ENCODE measurements at places on chromosomes 7 and 10.
A peak's percentile ranks its signal among the peaks of the same experiment; 100 is the strongest.

DNA sequence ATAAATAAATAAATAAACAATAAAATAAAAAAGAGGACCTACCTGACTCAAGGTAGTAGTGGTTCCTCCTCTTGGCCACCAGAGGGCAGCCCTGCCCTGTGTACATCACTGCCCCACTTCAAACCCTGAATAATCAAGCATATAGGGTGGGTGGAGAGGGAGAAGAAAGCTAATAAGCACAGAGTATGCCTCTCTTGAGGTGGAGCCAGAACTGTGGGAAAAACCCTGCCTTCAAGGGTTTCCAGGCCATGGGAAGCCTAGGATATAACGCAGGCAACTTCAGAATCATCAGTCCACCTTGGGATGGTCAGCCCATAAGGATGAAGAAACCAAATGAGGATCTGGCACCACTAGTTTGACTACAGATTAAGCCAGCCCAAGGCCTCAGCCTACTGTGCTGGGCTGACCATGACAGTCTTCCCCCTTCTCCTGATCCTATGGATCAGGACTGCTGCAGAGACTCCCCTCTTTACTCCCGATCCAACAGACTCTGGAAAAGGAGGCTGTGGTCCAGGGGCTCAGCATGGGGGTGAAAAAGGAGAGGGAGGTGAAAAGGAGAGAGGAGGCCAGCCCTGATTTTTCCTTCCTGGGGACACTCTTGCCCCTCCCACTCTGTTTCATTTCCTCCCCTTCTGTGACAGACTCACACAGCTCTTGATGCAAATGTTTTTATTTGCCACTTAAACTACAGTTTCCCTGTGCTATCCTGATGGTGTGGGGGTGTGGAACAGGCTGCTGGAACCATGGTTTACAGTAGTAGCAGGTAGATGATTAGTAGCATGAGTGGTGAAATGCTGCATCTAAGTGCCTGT lies 10.1 kb downstream of the AVPI1 start:
- peak; percentile 41 for DNase-seq

GRCh38 chr10:131697476-131698128 lies 203.2 kb upstream of the PPP2R2D start:
- DNase-seq, result no peak

- no peak for DNase-seq
Observed at GRCh38 chr7:103577059-103577458, 131.1 kb upstream of the SLC26A5 start.

- no peak for DNase-seq
Observed at GRCh38 chr10:20091698-20092097, 275.5 kb downstream of the PLXDC2 start.

Data from CD4-positive, alpha-beta T cell treated with Interleukin-6 at 100 ng/mL for 8 hours (primary cell).